ENCODE measurements at places on chromosomes 7 and 10. TPM values are rescaled to one million over a fixed set of nuclear protein-coding genes. Genes with fewer than 3 reads are reported as not detected.

DGKI gene
- polyA plus RNA-seq, result 0.16 TPM

GATA3 gene
- 0.33 TPM for polyA plus RNA-seq

ADRB1 gene
- 0.14 TPM for polyA plus RNA-seq

NPTX2 gene
- polyA plus RNA-seq, result 8.2 TPM

ASZ1 gene
- polyA plus RNA-seq, result not detected

CPXM2 gene
- 0.92 TPM for polyA plus RNA-seq

TEX47 gene
- not detected for polyA plus RNA-seq

TAC1 gene
- 9.7 TPM for polyA plus RNA-seq

NPVF gene
- not detected for polyA plus RNA-seq

NKX1-2 gene
- polyA plus RNA-seq, result 9.4 TPM

CD36 gene
- 0.40 TPM for polyA plus RNA-seq

LMTK2 gene
- 6.1 TPM for polyA plus RNA-seq

CFAP46 gene
- polyA plus RNA-seq, result 5.4 TPM

PCDH15 gene
- 0.45 TPM for polyA plus RNA-seq

APBB1IP gene
- polyA plus RNA-seq, result 0.07 TPM

EPDR1 gene
- polyA plus RNA-seq, result 4.4 TPM

PRKCQ gene
- 12.6 TPM for polyA plus RNA-seq

DEPP1 gene
- 0.37 TPM for polyA plus RNA-seq

RELN gene
- 0.10 TPM for polyA plus RNA-seq

GRID2IP gene
- 0.73 TPM for polyA plus RNA-seq

LDB1 gene
- polyA plus RNA-seq, result 19.4 TPM

SPOCK2 gene
- 1.2 TPM for polyA plus RNA-seq

LIPK gene
- polyA plus RNA-seq, result not detected

TMEM176B gene
- 0.42 TPM for polyA plus RNA-seq

NCAPG2 gene
- 38.7 TPM for polyA plus RNA-seq

CYP3A4 gene
- not detected for polyA plus RNA-seq

ACHE gene
- 3.6 TPM for polyA plus RNA-seq

CCZ1 gene
- 140 TPM for polyA plus RNA-seq

KLHL7 gene
- 85.8 TPM for polyA plus RNA-seq

NPFFR1 gene
- polyA plus RNA-seq, result 0.05 TPM

RAPGEF5 gene
- polyA plus RNA-seq, result 7.1 TPM

GIMAP6 gene
- not detected for polyA plus RNA-seq

ARHGAP22 gene
- polyA plus RNA-seq, result 5.5 TPM

TSC22D4 gene
- 16.4 TPM for polyA plus RNA-seq

OR2A42 gene
- polyA plus RNA-seq, result 2.1 TPM

ANKRD22 gene
- not detected for polyA plus RNA-seq

STEAP4 gene
- not detected for polyA plus RNA-seq

RSPH10B gene
- polyA plus RNA-seq, result not detected

DDC gene
- polyA plus RNA-seq, result not detected

PRPS1L1 gene
- polyA plus RNA-seq, result not detected

TFR2 gene
- 3.7 TPM for polyA plus RNA-seq

TMEM130 gene
- 2.0 TPM for polyA plus RNA-seq

SPACDR gene
- not detected for polyA plus RNA-seq

CPA1 gene
- polyA plus RNA-seq, result not detected

KBTBD2 gene
- 11.6 TPM for polyA plus RNA-seq

TRPV5 gene
- not detected for polyA plus RNA-seq

OAT gene
- polyA plus RNA-seq, result 136 TPM

OR9A2 gene
- not detected for polyA plus RNA-seq

PLAC9 gene
- polyA plus RNA-seq, result 14.4 TPM

POR gene
- polyA plus RNA-seq, result 137 TPM

RET gene
- 5.5 TPM for polyA plus RNA-seq

SH3PXD2A gene
- polyA plus RNA-seq, result 1.8 TPM

ZNF425 gene
- 4.3 TPM for polyA plus RNA-seq

KIF11 gene
- 22.1 TPM for polyA plus RNA-seq

SUN3 gene
- polyA plus RNA-seq, result not detected

C7orf33 gene
- not detected for polyA plus RNA-seq

CNNM2 gene
- polyA plus RNA-seq, result 5.2 TPM

ST8SIA6 gene
- polyA plus RNA-seq, result 1.6 TPM

Data from GM23338 (cell line).